ENCODE measurements at places on chromosomes 2 and 18.

DNA sequence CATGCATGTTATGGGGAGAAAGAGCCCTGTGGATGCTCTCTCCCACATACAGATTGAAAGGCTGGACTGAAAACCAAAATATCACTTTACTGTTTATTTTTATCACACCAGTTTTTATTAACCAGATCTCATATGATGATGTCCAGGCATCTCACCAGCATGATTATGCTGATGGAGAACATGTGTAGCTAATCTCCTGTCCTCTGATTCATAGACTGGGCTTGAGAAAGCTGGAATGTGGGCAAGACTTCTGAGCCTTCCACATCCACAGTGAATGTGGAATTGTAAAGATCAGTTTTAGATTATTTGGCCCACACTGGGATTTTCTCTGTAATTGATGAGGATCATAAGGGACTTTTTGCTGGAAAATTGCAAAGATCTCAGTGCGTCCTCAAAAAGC, 137.9 kb downstream of the ICOS start:
- DNase-seq, result no peak

DNA sequence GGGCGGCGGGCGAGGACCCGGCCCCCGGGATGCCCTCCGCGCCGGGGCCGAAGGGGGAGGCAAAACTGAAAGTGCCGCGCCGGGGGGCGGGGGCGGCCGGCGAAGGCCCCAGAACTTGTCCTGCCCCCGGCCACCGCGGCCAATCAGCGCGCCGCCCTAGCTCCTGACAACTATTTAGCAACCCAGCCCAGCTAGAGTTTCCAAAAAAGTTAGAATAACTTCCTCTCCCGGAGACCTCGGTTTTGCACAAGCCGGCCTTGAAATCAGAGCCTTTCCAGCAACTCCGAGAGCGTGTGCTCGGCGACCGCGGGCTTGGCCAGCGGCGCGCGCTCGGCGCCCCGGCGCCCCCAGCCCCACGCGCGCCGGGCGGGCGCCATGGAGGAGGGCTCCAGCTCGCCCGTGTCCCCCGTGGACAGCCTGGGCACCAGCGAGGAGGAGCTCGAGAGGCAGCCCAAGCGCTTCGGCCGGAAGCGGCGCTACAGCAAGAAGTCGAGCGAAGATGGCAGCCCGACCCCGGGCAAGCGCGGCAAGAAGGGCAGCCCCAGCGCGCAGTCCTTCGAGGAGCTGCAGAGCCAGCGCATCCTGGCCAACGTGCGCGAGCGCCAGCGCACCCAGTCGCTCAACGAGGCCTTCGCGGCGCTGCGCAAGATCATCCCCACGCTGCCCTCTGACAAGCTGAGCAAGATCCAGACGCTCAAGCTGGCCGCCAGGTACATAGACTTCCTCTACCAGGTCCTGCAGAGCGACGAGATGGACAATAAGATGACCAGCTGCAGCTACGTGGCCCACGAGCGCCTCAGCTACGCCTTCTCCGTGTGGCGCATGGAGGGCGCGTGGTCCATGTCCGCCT, at the start of gene TWIST2:
Gene TWIST2, plus strand, starts transcription at position 245 of the 850 bp plus-strand sequence. Its CDS starts 131 bp downstream, at position 376.
- no peak for DNase-seq

DNA sequence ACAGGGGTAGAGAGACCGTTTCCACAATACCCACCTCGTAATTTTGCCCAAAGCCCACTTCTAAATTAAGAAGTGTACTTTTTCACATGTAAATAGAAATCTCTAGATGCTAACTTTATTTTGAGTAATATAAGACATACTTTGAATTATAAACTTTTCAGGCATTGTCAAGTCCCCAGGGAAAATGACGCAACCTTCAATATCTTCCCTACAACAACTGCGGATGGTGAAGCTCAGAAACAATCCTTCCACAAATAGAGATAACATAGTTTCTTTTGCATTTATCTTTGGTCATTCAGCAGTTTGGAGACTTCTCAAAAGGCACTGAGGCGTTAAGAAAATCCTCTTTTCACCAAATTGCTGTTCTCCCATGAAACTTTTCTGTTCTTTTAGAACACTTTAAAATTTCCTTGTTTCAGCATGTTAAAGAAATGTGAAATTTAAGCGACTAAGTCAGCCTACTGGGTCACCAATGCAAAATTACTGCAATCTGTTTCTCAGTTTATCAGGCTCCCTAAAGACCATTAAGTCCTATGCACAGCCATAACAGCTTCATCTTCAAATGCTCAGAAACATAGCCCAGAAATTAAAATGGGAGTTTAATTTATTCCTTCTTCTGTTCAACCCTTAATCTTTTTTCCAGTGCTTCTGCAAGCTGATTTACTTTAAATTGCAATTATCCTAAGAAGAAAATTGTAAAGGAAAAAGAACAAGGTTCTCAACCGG, 118.3 kb upstream of the DNAJC10 start:
- DNase-seq, result no peak

DNA sequence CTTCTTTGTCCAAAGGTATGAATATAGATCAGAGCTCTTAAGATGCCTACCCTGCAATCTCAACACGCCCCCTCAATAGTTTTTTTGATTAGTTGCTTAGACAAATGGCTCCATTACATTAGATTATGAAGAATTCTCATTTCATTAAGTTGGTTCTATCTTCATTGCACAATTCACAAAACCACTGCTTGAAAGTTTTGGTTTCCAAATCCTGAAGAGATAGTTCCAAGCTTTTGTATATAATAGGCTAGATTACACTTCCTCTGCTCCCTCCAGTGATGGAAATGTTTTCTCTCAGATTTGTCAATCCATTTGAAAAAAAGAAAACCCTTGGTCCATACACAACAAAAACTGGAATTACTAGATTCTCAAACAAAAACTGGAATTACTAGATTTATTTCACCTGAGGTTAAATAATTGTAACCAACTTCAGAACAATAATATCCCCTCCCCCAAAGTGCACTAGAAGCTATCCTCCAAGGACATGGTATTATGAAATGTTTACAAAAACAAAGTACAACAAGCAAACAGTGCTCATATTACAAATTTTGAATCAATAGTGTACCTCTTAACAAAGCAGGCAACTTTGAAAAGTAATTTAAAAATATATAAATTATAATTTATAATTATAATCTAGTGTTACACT, 6.8 kb upstream of the TLK1 start:
- no peak for DNase-seq

- no peak for DNase-seq
Measured at GRCh38 chr18:8001711-8002301, 434.7 kb downstream of the PTPRM start.

- DNase-seq, result no peak
Measured at GRCh38 chr2:105062158-105062557, 24.3 kb downstream of the MRPS9 start.

GRCh38 chr2:68359889-68360288, 5.2 kb upstream of the PLEK start:
- DNase-seq, result no peak

DNA sequence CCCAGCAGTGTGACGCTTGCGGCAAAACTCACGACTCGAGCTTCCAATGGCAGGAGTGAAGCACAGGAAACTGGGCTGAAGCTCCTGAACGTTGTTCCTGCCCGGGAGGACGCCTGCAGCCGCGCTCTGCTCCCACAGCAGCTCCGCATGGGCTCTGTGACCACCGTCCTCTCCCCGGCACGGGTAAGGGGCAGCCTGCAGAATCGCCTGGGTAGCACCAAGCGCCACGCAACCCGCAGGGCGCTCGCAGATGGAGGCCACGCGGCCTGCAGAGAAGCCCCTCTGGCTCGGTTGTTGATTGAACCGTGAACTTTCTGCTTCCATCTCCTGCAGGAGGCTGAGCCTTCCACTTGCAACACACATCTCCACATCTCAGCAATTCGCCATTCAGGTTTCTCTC, 63.3 kb upstream of the ZNF236 start:
- DNase-seq, result no peak

DNA sequence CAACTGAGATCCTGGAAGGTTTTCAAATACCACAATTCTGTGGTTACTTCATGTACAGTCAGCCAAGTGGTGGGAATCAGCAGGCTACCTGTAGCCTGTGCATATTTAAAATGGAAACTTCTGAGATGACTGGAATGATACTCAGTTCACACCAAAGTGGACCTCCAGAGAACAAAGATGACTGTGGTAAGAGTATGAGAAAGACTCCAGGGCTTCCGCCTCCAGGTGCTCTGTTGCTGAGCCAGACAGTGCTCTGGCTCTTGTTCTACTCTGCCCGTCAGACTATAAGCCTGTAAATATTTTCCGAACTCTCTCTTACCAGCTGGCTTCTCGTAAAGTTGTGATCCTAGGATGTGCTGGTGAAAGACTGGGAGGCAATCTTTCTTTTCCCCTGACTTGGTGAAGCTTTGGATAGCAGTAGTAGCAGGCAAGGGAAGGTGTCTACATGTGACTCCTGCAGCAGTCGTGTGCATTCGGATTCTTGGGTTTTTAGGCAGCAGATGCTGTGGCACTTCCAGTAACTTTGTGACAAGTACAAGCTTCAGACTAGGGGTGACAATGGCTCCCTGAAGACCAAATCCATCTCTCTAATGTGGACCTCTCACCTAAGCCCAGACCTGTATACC, 23.1 kb downstream of the ST3GAL5 start:
- DNase-seq, result no peak

GRCh38 chr2:220310451-220310861, 683.0 kb downstream of the SLC4A3 start:
- no peak for DNase-seq

DNA sequence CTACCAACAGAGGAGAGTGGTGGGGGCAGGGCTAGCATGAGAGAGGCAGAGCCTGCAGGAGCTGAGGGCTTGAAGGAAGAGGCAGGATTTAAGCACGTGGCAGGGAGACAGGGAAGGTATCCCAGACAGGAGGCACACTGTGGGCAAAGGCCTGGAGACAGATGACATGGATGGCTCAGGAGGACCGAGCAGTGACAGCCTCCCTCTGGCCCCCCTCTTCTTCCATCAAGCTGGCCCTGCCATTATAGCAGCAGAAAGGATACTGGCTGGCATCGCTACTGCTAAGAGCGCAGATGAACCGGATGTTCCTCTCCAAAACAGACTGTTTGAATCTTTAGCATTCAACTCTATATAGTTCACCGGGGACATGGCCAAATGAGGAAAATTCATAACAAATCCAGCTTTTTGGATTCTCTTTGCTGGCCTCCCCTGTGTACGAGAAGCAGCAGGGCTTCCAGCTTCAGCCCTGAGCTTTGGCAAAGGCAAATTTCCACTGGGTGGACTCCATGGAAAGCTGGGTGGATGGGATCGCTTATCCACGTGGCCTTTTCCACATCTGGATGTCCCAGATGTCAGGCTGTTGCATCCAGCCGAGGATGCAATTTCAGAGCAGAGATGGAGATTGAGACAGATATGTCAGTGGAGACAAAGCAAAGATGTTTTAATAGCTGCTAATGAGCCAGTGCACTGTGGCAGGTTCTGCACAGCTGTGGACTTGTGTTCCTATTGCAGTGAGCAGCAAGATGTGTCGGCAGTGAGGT, 36.2 kb downstream of the CAPN13 start:
- DNase-seq, result no peak

DNA sequence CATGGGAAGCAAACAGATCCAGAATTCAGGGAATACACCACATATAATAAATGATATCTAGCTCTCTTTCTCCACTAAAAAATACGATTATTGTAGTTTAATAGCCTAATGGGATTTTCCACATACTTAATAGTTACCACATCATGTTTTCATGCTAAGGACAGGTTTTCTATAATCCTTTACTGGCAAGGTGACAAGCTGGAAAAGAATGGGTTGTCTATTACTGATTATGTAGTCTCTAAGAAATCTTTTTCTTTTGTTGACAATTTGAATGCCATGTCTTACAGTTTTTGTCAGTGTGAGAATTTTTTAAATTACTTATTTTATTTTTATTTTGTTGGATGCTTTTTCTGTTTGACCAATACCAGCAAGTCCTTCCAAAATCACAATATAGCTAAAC, 177.8 kb downstream of the GALNT13 start:
- no peak for DNase-seq

- no peak for DNase-seq
Measured at GRCh38 chr18:46646468-46646867, 10.6 kb downstream of the LOXHD1 start.

- no peak for DNase-seq
Measured at GRCh38 chr18:49685231-49685942, 123.5 kb downstream of the LIPG start.

DNA sequence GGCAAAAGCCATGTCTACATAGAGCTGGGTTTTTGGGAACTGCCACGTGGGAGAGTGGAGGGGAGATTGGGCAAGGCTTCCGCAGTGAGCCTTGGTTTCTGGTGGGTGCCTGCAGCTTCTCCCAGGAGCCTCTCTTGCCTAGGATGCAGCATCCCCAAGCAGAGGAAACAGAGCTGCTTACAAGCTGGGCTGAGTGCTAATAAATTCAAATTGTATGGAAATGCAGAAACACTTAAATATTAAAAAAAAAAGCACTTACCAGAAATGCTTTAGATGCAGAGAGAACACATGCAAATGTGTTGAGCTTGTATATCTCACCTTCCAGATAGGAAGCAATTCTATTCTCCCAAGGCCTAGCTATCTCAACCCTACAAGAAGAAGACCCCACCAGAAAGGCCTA, 96.0 kb upstream of the ST3GAL5 start:
- no peak for DNase-seq

DNA sequence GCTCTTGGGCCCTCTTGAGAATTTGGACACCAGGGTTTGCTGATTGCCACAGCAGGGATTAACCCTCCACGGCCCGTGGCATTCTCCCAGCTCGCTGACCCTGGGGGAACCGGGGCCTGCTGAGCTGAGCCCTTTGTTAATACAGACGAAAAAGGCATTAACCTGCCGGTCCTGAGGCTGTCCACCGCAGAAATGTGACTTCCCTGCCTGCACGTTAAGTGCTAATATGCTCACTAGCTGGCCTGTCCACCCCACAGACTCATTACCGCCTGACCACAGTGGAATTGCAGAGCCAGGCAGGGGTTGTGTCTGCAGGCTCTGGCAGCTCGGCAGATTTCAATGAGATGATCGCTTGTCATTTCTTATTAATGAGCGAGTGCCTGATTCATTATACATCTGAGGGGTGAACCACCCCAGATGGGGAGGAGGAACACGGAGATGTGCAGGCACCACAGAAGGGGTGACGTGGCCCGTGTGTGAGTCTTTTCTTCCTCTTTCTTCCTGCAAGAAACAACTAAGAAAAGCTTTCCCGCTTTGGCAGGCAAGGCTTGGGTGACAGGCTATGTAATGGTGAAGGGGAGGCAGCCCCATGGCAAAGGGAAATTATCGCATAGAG, 126.0 kb downstream of the GLI2 start:
- DNase-seq, result no peak

GRCh38 chr2:28219758-28220368, 172.8 kb upstream of the FOSL2 start:
- DNase-seq, result no peak

DNA sequence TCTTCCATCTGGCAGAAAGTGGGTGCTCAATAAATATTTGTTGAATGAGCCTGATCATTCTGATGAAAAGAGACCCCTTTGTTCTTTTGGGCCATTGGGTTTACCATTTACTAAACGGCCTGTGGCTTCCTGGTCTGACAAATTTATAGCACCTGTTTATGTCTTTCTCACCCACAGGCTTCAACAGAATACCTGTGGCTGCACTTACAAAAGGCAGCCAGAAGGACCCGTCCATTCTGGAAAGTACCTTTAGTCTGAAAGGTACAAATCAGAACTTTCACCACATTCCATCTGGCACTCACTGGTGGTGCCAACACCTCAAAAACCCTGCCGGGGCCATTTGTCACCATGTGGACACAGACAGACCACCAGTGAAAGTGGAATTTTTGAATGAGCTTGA, 167.5 kb downstream of the ETAA1 start:
- DNase-seq, result no peak

GRCh38 chr18:49798001-49798400, 15.3 kb downstream of the ACAA2 start:
- DNase-seq, result no peak

- DNase-seq, result no peak
Measured at GRCh38 chr2:161307676-161308075, 549 bp upstream of the PSMD14 start.

GRCh38 chr2:19982268-19982667, 7.6 kb downstream of the WDR35 start:
- DNase-seq, result no peak

Data from stimulated activated CD4-positive, alpha-beta T cell treated with anti-CD3 and anti-CD28 coated beads, Interleukin-1b, Interleukin-23, amount 100 ng/mL, for 1 hour (primary cell).